ENCODE measurements at places on chromosomes 5 and 9. TPM values are rescaled to one million over a fixed set of nuclear protein-coding genes. Genes with fewer than 3 reads are reported as not detected.

Gene ZCCHC9
- polyA plus RNA-seq = 28.2 TPM

Gene DAPK1
- polyA plus RNA-seq = 44.4 TPM

Gene GPSM1
- 30.0 TPM for polyA plus RNA-seq

Gene DEPDC1B
- polyA plus RNA-seq = 9.0 TPM

Gene EGFLAM
- polyA plus RNA-seq = 9.2 TPM

Gene ACTL7A
- polyA plus RNA-seq = not detected

Gene CDH10
- 3.9 TPM for polyA plus RNA-seq

Gene C5orf52
- polyA plus RNA-seq = not detected

Gene LHX6
- polyA plus RNA-seq = not detected

Gene ORM2
- polyA plus RNA-seq = 80.9 TPM

Gene POU5F2
- 0.55 TPM for polyA plus RNA-seq

Measured in hepatocyte (in vitro differentiated cells).